ENCODE measurements at places on chromosomes 7 and 10. TPM values are rescaled to one million over a fixed set of nuclear protein-coding genes. Genes with fewer than 3 reads are reported as not detected.

The FZD8 gene
- 13.4 TPM for total RNA-seq

The ELFN1 gene
- 0.26 TPM for total RNA-seq

The NYAP1 gene
- 2.8 TPM for total RNA-seq

DNA sequence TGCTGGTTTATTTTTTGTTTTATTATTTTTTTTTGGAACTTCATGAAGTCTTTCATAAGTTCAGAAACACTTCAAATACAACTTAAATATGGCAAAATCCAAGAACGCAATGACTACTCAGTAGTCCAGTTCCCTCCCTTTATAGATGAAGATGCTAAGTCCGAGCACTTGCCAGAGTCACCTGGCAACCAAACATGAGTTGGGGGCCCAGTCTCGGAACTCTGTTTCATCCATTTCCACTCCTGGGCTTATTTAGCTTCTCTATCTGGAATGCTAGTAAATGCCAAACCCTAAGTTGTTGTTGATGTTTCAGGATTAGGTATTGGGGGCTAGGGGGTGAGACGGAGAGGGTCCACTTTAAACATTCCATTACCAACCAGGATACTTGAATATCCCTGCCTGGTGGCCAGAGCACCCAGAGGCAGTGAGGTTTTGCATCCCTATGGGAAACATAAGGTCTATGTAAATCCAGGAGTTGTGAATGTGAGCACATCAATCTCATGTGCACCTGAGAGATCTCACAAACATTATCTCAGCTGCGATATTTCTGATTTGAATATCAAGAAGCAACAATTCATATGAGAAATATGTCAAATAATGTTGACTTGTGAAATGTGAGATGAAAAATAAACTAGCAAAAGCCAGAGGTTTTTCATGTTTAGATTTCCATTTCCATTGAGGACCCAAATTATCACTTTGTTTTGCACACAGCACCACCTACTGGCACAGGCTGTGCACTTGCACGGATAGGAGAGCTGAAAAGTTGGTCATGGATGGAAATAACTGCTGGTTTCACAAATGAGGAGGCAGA lies 129.3 kb downstream of the PKD1L1 start:
- DNase-seq: peak; percentile 70

- DNase-seq: no peak
Observed at GRCh38 chr10:34962866-34963265, 127.3 kb downstream of the CUL2 start.

DNA sequence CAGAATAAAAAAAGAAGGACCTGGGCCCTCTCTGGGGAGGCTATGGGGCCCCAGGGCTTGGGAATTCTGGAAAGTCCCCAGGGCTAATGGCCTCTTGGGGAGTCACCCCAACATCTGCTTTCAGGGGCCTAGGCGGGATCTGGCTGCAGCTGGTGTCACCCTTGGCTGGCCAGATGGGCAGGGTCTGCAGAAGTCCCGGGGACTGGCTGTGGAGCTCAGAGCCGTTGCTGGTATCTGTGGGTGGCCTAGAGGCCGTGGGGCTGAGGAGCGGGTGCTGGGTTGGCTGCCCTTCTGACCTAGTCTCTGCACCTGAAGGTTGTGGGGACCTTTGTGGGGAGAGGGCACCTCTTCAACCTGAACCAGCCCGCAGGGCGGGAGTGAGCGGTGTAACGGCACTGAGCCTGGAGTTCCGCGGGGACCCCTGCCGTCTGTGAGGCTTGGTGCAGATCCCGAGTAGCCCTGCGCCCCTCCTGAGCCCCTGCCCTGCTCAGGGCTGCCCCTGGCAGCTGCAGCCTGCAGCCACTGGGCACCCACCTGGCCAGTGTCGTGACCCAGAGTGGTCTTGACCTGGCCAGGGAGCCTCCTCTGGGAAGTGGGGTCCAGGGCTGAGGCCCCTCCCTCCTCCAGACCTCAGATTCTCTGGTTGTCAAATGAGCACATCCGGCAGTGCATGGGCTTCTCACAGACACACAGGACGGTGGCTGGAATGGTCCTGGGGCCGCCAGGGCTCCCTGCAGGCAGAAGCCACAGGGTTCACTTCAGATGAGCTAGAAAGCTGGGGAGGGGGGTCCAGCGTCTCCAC lies 51.5 kb downstream of the UNCX start:
- DNase-seq: no peak

Data from mucosa of descending colon (tissue), 3 donors.